ENCODE measurements at places on chromosomes 4 and X.

GRCh38 chr4:110364911-110365520 is 110.9 kb upstream of the ENPEP start:
- no peak for DNase-seq

DNA sequence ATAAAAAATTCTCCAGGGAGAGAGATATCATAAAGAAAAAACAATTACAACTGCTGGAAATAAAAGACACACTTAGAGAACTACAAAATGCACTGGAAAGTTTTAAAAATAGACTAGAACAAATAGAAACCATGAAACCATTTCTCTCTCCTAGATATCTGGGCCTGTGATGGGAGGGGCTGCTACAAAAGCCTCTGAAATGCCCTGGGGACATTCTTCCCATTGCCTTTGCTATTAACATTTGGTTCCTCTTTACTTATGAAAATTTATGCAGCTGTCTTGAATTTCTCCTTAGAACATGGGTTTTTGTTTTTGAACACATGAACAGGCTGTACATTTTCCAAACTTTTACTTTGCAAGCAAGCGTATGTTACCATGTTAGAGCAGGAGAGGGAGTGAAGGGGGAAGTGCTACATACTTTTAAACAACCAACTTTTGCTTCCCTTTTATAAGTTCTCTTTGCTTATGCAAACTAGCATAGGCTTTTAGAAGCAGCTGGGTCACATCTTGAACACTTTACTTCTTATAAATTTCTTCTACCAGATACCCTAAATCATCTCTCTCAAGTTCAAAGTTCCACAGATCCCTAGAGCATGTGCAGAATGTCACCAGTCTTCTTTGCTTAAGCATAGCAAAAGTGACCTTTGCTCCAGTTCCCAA is 47.9 kb upstream of the PACRGL start:
- no peak for DNase-seq

GRCh38 chr4:48553720-48554119 is 63.7 kb downstream of the ZAR1 start:
- no peak for DNase-seq

DNA sequence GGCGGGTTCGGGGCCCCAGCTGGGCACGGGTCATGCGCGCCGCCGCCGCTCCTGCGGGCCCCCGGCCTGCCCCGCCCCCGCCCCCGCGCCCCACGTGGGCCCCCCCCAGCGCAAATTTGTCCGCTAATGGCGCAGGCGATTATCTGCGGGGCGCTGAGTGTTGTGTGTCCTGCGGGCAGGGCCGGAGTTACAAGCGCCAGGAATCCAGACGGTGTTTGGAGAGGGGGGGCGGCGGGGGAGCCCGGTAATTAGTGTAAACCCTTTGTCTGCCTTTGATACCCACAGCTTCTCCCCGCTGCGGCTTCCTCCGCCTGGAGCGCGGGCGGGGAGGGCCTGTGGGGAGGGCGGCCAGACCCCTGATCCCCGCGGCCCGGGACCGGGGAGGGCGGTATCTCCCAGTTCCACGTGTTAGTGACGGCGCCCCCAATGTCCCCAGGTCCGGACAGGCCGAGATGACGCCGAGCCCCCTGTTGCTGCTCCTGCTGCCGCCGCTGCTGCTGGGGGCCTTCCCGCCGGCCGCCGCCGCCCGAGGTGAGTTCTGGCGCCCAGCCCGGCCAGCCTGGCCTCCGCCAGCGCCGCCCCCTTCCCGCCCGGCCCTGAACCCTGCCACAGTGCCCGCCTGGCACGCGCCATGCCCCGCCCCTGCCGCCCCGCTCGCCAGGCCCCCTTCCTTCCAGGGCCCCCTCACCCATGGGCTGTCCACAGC is 761 bp downstream of the FGFRL1 start:
- DNase-seq = no peak

GRCh38 chrX:66728818-66729271 is 90.0 kb upstream of the EDA2R start:
- no peak for DNase-seq

DNA sequence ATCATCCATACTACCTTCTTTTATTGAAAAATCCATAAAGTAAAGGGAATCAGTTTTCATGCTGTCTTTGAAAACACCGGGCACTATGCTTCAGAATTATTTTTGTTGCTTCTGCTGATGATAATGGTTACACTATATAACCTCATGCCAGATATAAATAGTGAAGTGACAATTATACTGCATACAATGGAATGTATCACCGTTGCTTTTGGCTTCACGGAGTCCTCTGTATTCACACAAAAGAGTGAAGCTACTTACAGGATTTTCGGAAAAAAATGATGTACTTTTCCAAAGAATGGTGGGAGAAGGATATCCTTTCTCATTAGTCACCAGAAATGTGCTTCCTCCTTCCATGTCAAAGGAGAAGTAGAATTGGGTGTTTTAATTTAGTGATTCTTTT is 159.1 kb upstream of the PITX2 start:
- DNase-seq = no peak

DNA sequence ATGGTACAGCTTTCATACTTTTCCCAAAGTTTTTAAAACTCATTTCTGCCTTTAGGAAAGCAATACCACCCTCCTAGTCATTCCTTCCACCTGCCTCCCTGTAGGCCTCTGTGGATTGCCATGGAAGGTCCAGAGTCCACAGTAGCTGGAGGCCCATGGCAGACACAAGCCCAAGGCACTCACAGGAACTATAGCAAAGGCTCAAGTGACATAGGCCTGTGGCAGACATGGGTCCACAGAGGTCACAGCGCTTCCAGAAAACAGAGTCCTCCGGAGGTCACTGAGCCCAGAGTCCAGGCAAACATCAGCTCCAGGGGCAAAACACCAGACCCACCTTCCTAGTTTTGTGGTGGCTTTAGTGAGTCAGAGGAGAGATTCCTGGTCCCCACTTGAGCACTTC is 147.6 kb upstream of the ATP6AP2 start:
- no peak for DNase-seq

- no peak for DNase-seq
Measured at GRCh38 chrX:44039556-44039955, 66.4 kb upstream of the NDP start.

DNA sequence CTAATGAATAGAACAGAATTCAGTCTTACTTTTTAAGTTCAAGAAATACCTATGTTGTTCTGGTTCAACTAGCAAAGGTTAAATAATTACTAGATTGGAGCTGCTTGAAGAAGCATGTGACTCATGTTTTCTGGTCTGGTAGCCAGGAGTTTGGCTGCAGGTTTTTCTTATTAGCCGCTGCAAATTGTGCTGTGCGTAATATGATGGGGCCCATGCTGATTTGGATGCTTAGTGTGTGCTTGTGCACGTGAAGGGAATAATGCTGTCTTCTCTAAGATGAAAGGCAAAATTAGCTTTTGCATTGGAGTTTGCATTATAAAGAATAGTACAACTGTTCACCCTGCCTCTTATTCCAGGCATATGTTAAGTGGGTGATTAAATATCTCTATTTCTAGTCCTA is 219.6 kb downstream of the SNCA start:
- peak; percentile 73 for DNase-seq

DNA sequence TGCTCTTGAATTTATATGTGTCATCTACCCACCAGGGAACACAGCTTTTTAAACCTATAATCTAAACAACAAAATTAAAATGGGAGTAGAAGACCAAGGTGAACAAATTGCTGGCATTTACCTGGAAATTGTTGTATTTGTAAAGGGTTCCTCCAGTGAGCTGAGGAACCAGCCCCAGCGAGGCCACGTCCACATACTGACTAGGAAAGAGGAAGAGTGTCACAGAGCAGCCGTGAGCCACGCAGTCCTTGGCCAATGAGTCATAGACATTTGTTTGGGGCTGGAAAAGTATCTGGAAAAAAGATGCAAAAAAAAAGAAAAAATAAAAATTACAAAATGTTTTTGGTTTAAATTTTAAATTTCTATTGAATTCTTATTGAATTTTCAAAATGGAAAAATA is 58.7 kb downstream of the METTL14 start:
- DNase-seq = no peak

DNA sequence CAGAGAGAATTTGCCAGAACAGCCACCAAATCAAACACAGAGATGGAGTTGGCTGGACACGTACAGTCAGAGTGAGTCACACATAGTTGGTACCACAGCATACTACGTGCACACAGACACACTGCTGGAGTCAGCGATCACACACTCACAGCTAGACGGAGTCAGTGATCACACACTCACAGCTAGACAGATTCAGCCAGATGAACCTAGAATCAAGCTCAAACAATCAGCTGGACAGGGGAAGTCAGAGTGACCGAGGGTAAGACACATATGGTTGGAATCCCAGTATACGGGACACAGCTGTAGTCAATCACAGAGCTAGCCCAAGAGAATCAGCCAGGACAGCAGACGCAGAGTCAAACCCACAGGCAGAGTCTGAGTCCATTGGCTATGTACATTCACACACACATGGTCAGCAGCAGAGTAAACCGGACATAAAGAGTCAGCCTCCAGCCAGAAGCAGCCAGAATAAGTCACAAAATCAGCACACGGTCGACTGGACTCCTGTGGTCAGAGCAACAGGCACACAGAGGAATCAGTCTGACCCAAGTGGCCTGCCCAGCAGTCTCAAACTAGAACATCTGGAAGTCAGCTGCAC is 4.6 kb downstream of the SLC38A5 start:
- DNase-seq = no peak

- no peak for DNase-seq
Measured at GRCh38 chrX:42075032-42075431, 151.7 kb upstream of the CASK start.

DNA sequence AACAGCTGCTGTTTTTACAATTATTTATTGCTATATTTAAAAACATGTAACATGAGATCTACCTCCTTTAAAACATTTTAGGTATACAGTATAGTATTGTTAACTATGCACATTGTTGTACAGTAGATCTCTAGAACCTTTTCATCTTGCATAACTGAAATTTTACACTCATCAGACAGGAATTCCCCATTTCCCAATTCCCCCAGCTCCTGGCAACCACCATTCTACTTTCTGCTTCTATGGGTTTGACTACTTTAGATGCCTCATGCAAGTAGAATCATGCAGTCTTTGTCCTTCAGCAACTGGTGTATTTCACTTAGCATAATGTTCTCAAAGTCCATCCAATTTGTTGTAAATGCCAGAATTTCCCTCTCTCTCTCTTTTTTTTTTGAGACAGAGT is 9.7 kb upstream of the LSM6 start:
- DNase-seq = peak; percentile 61

- DNase-seq = no peak
Measured at GRCh38 chr4:7389719-7390118, 45.0 kb downstream of the PSAPL1 start.

GRCh38 chrX:154515090-154515965 is 704 bp downstream of the FAM3A start:
- DNase-seq = no peak

- no peak for DNase-seq
Measured at GRCh38 chr4:1596393-1596792, 87.7 kb downstream of the FAM53A start.

GRCh38 chr4:2337131-2337723 is 75.3 kb upstream of the MXD4 start:
- no peak for DNase-seq

DNA sequence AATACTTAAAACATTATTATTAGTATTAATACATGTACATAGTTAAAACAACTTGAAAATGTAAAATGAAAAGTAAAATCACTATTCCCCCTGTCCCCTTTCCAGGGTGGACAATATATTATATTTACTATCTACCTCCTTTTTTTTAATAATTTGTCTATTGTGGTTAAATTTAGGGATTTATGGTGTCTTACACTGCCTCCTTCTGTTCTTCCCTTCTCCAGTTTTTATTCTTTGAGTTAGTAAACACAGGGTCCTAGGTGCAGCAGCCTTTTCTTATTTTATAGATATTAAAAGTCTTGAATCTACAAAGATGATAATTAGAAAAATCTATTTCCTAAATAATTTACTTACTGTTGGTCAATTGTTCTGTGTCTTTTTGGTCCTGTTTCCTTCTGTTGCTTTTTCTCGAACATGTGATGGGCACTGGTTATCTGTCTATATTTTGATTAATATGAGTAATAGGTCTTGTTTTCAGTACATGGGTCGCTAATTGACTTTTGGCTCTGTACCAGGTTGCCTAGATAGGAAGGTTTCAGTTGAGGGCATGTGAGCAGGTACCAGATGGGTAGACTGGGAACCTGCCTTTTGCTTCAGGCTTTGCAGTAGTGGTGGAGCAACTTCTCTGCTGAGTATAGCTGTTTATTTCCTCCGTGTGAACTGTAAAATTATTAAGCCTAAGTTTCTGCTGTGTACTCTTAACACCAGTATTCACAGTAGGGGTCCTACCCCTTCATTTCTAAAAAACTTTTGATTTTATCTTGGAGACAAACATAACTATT is 1.1 kb downstream of the NUDT9 start:
- DNase-seq = no peak

- no peak for DNase-seq
Measured at GRCh38 chrX:9285342-9285771, 179.5 kb upstream of the TBL1X start.

DNA sequence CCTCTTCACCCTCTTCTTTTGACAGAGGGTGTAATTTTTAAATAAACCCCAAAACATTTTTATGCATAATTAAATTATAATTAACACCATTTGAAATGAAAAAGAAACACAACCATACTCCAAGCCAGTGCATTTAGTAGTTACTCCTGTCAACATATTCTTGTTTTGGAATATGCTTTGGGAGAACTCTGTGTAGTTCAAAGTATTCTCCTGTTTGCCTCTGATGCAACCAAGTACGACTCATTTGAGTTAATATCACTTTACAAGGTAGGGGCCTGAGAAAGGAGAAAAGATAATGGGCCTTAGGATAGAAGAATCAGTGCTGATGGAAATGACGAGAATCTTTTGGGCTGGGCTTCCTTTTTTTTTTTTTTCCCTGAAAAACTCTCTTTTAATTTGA is 2.7 kb downstream of the PTPN13 start:
- DNase-seq = no peak

Measured in epithelial cell of proximal tubule (primary cell).